Natural killer cell (primary cell): ENCODE measurements at places on chromosomes 5 and 9. TPM values are rescaled to one million over a fixed set of nuclear protein-coding genes. Genes with fewer than 3 reads are reported as not detected.

DNA sequence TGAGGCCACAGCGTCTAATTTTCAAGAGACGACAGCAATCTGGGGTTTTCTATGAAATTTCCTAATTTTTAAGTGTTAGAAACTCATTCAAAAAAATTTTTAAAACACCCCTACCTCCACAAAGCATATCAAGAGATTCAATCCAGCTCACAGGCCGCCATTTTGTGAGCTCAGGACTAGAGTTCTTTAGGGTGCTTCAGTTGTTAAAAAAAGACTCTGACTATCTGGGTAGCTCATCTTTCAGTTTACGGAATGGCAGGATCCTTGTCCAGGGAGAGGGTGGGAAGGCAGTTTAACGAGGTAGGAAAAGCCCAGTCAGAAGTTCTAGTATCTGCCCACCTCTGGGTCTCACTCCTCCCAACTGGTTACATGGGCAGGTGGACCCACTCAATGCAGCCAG lies 43.1 kb downstream of the CAMK2A start:
- H3K4me3 ChIP-seq, result no peak overlapping the region
- H3K36me3 ChIP-seq, result no peaks in the 10 kb centered on the region
- H3K27ac ChIP-seq, result no peak overlapping the region
- DNase-seq, result no peak
- no peaks in the 10 kb centered on the region for H3K27me3 ChIP-seq

DNA sequence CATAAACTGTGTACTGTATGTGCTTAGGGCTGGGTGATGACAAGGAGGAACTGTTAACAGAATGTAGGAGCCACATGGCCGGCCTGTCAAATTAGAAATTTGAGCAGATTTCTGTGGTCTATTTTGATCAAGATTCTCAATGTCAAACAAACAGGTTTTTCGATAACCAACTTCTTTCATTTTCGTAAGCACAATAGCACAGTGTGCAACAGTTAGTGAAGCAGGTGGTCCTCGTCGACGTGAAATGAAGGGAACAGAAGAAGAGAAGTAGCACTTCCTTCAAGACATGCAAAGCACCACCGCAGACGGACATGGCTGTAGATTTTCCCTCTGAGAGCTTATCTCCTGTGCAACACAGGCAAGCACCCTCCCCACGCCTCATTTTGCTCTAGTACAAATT lies 252.1 kb downstream of the CRB2 start:
- no peaks in the 10 kb centered on the region for H3K27me3 ChIP-seq
- no peaks in the 10 kb centered on the region for H3K4me1 ChIP-seq
- no peak for DNase-seq
- H3K4me3 ChIP-seq, result no peak overlapping the region
- peaks cover 2% of the 10 kb centered on the region for H3K36me3 ChIP-seq
- H3K27ac ChIP-seq, result no peak overlapping the region

GRCh38 chr5:59845730-59846129 lies 47.8 kb downstream of the PDE4D start:
- no peaks in the 10 kb centered on the region for H3K27me3 ChIP-seq
- no peaks in the 10 kb centered on the region for H3K4me1 ChIP-seq
- no peak for DNase-seq

GRCh38 chr9:113913426-113914195 lies 37.5 kb downstream of the ZNF618 start:
- no peak overlapping the region for H3K4me3 ChIP-seq
- no peaks in the 10 kb centered on the region for H3K36me3 ChIP-seq
- no peaks in the 10 kb centered on the region for H3K27me3 ChIP-seq
- H3K27ac ChIP-seq, result no peak overlapping the region
- no peaks in the 10 kb centered on the region for H3K4me1 ChIP-seq

DNA sequence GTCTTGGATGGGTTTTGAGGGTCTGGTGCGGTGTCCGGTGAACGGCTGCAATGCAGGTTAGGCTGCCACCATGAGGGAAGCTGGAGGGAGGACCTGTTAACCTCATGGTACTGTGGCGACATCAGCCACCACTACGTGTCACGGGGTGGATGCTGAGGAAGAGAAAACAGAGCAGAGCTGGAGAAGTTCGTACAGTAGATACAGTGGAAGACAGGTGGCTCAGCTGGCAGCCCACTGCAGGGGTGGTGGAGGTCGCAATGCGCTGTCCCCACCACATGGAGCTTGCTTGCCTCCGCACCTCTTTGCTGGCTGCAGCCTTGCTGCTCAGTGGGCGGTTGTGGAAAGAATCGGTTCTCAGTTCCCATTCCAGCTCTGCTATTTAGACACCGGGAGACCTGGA lies 2.8 kb downstream of the DCANP1 start:
- H3K4me1 ChIP-seq, result peaks cover 23% of the 10 kb centered on the region
- H3K36me3 ChIP-seq, result no peaks in the 10 kb centered on the region
- H3K27me3 ChIP-seq, result no peaks in the 10 kb centered on the region
- DNase-seq, result no peak
- H3K4me3 ChIP-seq, result no peak overlapping the region

GRCh38 chr9:21872696-21873095 lies 70.3 kb downstream of the MTAP start:
- H3K4me3 ChIP-seq, result no peak overlapping the region
- H3K36me3 ChIP-seq, result no peaks in the 10 kb centered on the region
- H3K4me1 ChIP-seq, result no peaks in the 10 kb centered on the region
- DNase-seq, result no peak
- no peaks in the 10 kb centered on the region for H3K27me3 ChIP-seq

GRCh38 chr9:76733096-76733495 lies 31.1 kb upstream of the PCA3 start:
- no peaks in the 10 kb centered on the region for H3K4me1 ChIP-seq
- no peaks in the 10 kb centered on the region for H3K36me3 ChIP-seq
- DNase-seq, result no peak
- no peak overlapping the region for H3K4me3 ChIP-seq

GRCh38 chr5:73625944-73626811 lies at the start of gene ARHGEF28:
TSS of gene ARHGEF28 (plus strand) at chr5:73626196. CDS start at chr5:73684852, 58,656 bp downstream.
- peak within 1 kb of the TSS; percentile 34 for H3K4me3 ChIP-seq
- peaks cover 18% of the 10 kb centered on the region for H3K27me3 ChIP-seq
- H3K4me1 ChIP-seq, result peaks cover 11% of the 10 kb centered on the region
- DNase-seq, result peak; percentile 48
- H3K27ac ChIP-seq, result no peak within 1 kb of the TSS

- H3K27me3 ChIP-seq, result no peaks in the 10 kb centered on the region
- H3K27ac ChIP-seq, result peak overlapping the region; percentile 67
- peaks cover 13% of the 10 kb centered on the region for H3K4me1 ChIP-seq
- DNase-seq, result no peak
Measured at GRCh38 chr9:110142868-110143481, 65.0 kb downstream of the C9orf152 start.

GRCh38 chr5:31287985-31288384 lies 94.5 kb downstream of the CDH6 start:
- no peaks in the 10 kb centered on the region for H3K36me3 ChIP-seq
- DNase-seq, result no peak
- H3K27ac ChIP-seq, result no peak overlapping the region

- H3K36me3 ChIP-seq, result no peaks in the 10 kb centered on the region
- H3K27ac ChIP-seq, result no peak overlapping the region
- H3K27me3 ChIP-seq, result no peaks in the 10 kb centered on the region
- H3K4me3 ChIP-seq, result no peak overlapping the region
- no peaks in the 10 kb centered on the region for H3K4me1 ChIP-seq
- no peak for DNase-seq
Measured at GRCh38 chr5:167280111-167280510, 1011.3 kb upstream of the WWC1 start.

DNA sequence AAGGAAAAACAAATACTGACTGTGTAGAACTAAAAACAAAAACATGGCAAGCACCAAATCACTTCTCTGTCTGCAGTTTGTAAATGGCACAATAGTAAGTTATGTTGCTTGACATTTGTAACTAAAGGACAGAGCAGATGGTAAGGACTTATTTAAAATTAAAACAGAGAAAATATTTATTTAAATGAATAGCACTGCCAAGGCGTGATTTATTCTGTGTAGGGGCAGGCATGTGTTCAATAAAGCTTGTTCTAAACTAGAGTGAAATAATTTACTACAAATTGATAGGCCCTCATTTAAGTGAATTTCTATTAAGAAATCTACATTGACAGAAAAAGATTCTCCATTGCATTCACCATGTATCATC lies 231.5 kb downstream of the CYLC2 start:
- no peaks in the 10 kb centered on the region for H3K27me3 ChIP-seq
- no peak overlapping the region for H3K4me3 ChIP-seq
- no peak for DNase-seq
- no peaks in the 10 kb centered on the region for H3K36me3 ChIP-seq

TXNDC8 gene
- not detected for total RNA-seq

MSH3 gene
- total RNA-seq, result 15.5 TPM

GABRB2 gene
- total RNA-seq, result not detected

PAEP gene
- not detected for total RNA-seq

HSD17B4 gene
- 76.9 TPM for total RNA-seq

SPARC gene
- 23.4 TPM for total RNA-seq

MAMDC2 gene
- 0.10 TPM for total RNA-seq

ELAVL2 gene
- not detected for total RNA-seq

FOXD4L5 gene
- not detected for total RNA-seq
